ENCODE measurements at places on chromosomes 12 and 14.

DNA sequence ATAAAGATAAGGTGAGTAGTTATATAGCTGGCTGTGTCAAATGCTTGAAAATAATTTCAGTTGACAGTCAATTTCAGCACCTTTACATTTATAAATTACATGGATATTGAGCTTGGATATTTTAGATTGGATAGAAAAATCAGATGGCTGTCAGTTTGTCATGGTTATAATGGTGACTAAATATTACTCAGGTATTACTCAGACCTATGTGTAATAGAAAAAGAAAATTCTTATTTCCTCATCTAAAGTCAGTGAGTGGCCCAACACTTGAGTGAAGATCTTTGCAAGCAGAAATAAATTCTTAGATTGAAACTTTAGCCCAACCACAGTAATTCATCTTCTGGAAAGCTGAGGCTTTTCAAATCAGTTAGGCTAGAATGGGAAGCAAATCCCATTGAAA, 354.4 kb downstream of the NAV3 start:
- no peak for DNase-seq

DNA sequence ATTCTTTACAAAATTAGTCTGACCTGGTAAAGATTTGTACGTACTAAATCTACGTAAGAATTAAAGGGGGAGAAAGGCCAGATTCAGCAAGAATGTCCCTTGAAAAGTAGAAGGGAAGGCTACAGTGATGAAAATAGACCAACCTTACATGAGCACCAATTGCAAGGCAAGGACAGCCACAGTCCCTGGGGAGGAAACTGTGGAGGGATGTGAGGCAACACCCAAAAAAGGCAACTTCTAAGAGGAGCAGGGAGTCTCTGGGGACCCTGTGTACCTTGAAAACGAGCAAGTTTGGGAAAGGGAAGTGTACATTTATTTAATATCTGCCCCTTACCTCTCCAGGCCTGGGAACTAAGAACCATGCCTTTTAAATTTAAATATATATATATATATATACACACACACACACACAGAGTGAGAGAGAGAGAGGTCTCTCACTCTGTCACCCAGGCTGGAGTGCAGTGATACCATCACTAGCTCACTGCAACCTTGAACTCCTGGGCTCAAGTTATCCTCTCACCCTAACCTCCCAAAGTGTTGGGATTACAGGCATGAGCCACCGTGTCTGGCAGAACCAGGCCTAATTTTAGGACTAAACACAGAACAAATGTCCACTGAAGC, 56.4 kb downstream of the TMCC3 start:
- peak; percentile 29 for DNase-seq

DNA sequence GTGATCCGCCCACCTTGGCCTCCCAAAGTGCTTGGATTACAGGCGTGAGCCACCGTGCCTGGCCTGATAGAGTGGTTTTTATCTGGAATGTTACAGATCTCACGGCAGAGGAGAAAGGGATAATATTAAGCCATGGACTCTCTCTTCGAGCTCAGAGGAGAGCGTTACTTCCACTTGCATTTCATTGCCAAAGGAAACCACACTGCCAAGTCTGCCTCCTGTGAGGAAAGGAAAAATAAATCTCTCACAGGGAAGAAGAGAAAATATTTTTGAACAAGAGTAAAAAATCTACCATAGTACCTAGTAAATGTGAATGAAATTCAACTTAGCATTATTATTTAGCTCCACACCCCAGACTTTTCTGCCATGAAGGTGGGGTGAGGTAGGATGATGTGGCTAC, 319.2 kb upstream of the PRICKLE1 start:
- DNase-seq = no peak

DNA sequence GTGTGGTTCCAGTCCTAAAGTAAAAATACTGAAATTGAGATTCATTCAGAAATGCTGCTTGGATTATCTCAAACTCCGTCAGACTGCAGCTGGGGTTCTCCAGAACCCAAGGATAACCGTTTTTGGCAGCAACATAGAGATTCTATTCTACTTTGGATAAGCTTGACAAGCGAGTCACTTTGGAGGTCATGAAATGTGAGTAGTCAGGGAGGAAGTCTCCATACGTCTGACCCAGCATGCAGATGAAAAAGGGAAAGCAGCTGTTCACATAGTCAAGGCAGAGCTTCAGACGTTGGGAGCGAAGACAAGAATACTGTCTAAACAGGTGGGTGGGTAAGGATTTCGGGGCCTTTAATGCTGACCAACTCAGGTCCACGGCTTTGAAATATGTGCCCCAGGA, 14.9 kb upstream of the HSP90B1 start:
- DNase-seq = no peak

GRCh38 chr14:97458255-97458654, 661.1 kb downstream of the VRK1 start:
- no peak for DNase-seq

DNA sequence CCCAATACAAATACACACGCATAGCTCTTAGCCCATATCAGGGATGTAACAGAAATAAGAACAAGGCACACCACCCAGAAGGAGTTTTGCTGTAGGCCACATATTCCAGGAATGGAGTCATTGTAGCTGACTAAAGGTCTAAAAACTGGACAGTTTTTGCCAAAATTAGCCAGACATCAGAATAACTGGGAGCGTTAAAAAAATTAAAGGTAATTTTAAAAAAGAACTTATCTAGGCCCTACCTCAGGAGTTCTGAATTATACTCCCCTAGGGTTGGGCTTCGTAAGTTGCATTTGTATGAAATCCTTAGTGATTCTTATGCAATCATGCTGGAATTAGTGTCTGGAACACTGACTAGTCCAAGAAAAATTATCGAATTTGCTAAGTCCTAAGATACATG, 987.7 kb downstream of the GALC start:
- no peak for DNase-seq

All from GF-D8 (cell line).